ENCODE measurements at places on chromosomes 16 and 17. TPM values are rescaled to one million over a fixed set of nuclear protein-coding genes. Genes with fewer than 3 reads are reported as not detected.

Gene WNT9B
- total RNA-seq, result not detected

Gene TRPV3
- 8.6 TPM for total RNA-seq

Gene CCDC144A
- 0.53 TPM for total RNA-seq

Gene CDR2L
- total RNA-seq, result 14.0 TPM

Gene NEK8
- 6.8 TPM for total RNA-seq

Gene UBN1
- 41.6 TPM for total RNA-seq

Gene KCNH4
- total RNA-seq, result 0.06 TPM

Gene PRSS53
- 2.7 TPM for total RNA-seq

Gene BBS2
- 33.4 TPM for total RNA-seq

Gene KCNJ2
- 14.4 TPM for total RNA-seq

Gene RAB11FIP3
- total RNA-seq, result 22.3 TPM

Gene ZNF267
- total RNA-seq, result 11.2 TPM

Gene SLC38A10
- 95.3 TPM for total RNA-seq

Gene TOM1L1
- 37.3 TPM for total RNA-seq

Gene CLUH
- 145 TPM for total RNA-seq

Gene OMG
- total RNA-seq, result not detected

Gene TPSD1
- 0.58 TPM for total RNA-seq

Gene MATCAP1
- total RNA-seq, result 35.1 TPM

Gene KCNJ16
- total RNA-seq, result not detected

Gene ENGASE
- 89.6 TPM for total RNA-seq

Gene HSD11B2
- 765 TPM for total RNA-seq

Gene KPNA2
- 15.2 TPM for total RNA-seq

Gene EPX
- total RNA-seq, result not detected

Gene CCL23
- total RNA-seq, result 5.2 TPM

Gene AARSD1
- total RNA-seq, result 30.7 TPM

Gene ACSM2A
- total RNA-seq, result not detected

Gene C16orf82
- total RNA-seq, result not detected

Gene CDT1
- total RNA-seq, result 20.9 TPM

Gene KRT25
- total RNA-seq, result not detected

Gene NOD2
- total RNA-seq, result 2.0 TPM

Gene OR1A2
- total RNA-seq, result not detected

Gene CFAP97D1
- not detected for total RNA-seq

Gene GAS7
- 54.4 TPM for total RNA-seq

Gene CPD
- 74.7 TPM for total RNA-seq

Gene STAC2
- not detected for total RNA-seq

Gene ZPBP2
- not detected for total RNA-seq

Gene CTRB2
- not detected for total RNA-seq

Gene GFER
- total RNA-seq, result 75.5 TPM

Gene CORO6
- total RNA-seq, result 1.2 TPM

Gene CX3CL1
- total RNA-seq, result 3.5 TPM
